ENCODE measurements at places on chromosomes 1 and 21. TPM values are rescaled to one million over a fixed set of nuclear protein-coding genes. Genes with fewer than 3 reads are reported as not detected.

SHISAL2A gene
- total RNA-seq: not detected

CHIA gene
- total RNA-seq: not detected

HAO2 gene
- not detected for total RNA-seq

STYXL2 gene
- not detected for total RNA-seq

KCNE1 gene
- total RNA-seq: not detected

SPRR1B gene
- total RNA-seq: 3.1 TPM

SUCO gene
- total RNA-seq: 84.6 TPM

FCRL5 gene
- not detected for total RNA-seq

DYNLT5 gene
- total RNA-seq: not detected

ATPAF1 gene
- 34.5 TPM for total RNA-seq

EIF2D gene
- total RNA-seq: 41.8 TPM

PRELP gene
- not detected for total RNA-seq

FGR gene
- total RNA-seq: not detected

PLA2G2D gene
- not detected for total RNA-seq

NEGR1 gene
- total RNA-seq: 19.2 TPM

NHLH1 gene
- total RNA-seq: 1.6 TPM

DIO1 gene
- not detected for total RNA-seq

BARHL2 gene
- not detected for total RNA-seq

KDF1 gene
- total RNA-seq: 18.9 TPM

PCAT6 gene
- 2.8 TPM for total RNA-seq

SPATA1 gene
- total RNA-seq: 0.52 TPM

TSNAX gene
- 56.9 TPM for total RNA-seq

TMEM82 gene
- not detected for total RNA-seq

AQP10 gene
- total RNA-seq: not detected

VN1R5 gene
- not detected for total RNA-seq

LCE3D gene
- total RNA-seq: not detected

CNTN2 gene
- not detected for total RNA-seq

DHRS3 gene
- total RNA-seq: 239 TPM

CRNN gene
- not detected for total RNA-seq

CFAP74 gene
- total RNA-seq: not detected

S100A7A gene
- total RNA-seq: not detected

XCL1 gene
- total RNA-seq: not detected

GSTM1 gene
- total RNA-seq: 15.4 TPM

PCP4 gene
- total RNA-seq: not detected

RBP7 gene
- total RNA-seq: 0.83 TPM

SLC9C2 gene
- total RNA-seq: not detected

ELF3 gene
- total RNA-seq: 907 TPM

SKI gene
- total RNA-seq: 33.8 TPM

OPTC gene
- not detected for total RNA-seq

CD5L gene
- total RNA-seq: not detected

RHD gene
- not detected for total RNA-seq

CYP4A22 gene
- not detected for total RNA-seq

RUNX3 gene
- total RNA-seq: 1.3 TPM

OLFM3 gene
- not detected for total RNA-seq

CCDC27 gene
- total RNA-seq: not detected

CCDC181 gene
- total RNA-seq: 0.71 TPM
